ENCODE measurements at places on chromosomes 16 and 17. TPM values are rescaled to one million over a fixed set of nuclear protein-coding genes. Genes with fewer than 3 reads are reported as not detected.

FBXW10B gene
- not detected for total RNA-seq

HS3ST3B1 gene
- total RNA-seq, result 4.1 TPM

GRCh38 chr16:72201387-72201786 lies 29.4 kb upstream of the PMFBP1 start:
- peak; percentile 24 for DNase-seq
- H3K27ac ChIP-seq, result no peak overlapping the region
- no peaks in the 10 kb centered on the region for H3K27me3 ChIP-seq

DNA sequence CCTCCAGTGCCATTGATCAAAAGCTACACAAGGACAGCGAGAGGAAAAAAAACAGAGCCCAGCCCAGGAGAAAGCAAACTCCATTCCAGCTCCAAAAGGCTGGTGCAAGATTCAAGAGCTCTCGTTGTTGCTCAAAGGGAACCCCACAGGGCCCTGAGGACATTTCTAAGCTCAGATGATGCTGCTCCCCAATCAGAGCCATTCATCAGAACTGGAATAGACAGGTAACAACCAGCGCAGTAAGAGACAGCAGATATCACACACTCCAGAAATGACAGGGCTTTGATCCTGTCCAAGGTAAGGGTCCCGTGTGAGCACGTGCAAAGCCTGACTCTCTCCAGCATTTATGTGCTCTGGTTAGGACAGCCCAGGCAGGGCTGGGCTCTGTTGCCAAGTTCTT lies 20.1 kb downstream of the PMP22 start:
- H3K36me3 ChIP-seq, result no peaks in the 10 kb centered on the region
- H3K27me3 ChIP-seq, result no peaks in the 10 kb centered on the region
- H3K4me3 ChIP-seq, result no peak overlapping the region
- no peak for DNase-seq
- H3K4me1 ChIP-seq, result no peaks in the 10 kb centered on the region
- H3K27ac ChIP-seq, result no peak overlapping the region

DNA sequence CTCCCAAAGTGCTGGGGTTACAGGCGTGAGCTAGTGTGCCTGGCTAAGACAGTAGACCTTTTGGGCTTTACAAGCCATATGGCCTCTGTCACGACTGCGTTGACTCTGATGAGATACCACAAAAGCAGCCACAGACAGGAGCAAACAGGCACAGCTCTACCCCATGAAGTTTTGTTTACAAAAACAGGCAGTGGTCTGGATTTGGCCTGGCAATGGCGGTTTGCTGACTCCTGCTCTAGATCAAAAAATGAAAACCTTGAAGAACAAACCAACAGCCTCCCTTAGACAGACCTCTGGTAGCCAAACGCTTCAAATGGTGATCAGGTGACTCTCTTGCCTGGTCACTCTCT lies 20.7 kb downstream of the SLC43A2 start:
- DNase-seq, result no peak
- no peak overlapping the region for H3K4me3 ChIP-seq
- H3K27ac ChIP-seq, result no peak overlapping the region
- no peaks in the 10 kb centered on the region for H3K36me3 ChIP-seq
- no peaks in the 10 kb centered on the region for H3K4me1 ChIP-seq

DNA sequence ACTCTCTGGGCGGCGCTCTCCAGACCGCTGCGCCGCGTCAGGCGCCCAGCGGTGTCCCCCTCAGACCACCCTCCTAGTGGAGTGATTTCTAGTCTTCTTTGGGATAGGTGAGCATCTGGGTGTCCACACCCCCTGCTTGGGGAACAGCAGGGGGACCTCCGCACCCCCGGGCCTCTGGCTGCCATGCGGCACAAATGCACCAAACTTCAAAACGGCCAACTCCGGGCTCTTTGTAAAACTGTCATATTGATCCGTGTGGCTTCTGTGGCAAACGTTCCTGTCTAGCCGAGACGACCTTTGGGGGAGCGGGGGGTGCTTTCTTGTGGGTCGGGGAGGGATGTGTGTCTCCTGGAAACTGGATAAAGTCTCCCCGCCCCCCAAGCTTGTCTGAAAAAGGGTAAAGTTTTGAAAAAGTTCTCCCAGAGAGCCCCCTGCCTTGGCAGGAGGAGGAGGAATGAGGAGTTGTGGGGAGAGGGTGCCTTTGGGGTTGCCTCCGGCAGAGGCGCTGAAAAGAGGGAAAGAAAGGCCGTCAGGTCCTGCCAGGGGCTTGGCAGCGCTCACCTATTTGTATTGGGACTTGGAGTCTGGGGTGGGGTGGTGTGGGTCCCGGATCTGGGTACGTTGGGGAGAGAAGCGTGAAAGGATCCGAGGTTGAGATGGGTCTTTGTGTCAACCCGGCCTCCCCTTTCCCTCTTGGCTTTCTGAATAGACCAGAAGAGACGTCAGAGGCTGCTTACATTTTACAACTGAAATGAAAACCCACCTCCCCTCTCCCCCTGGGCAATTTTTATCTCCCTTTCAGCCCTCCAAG lies 2.2 kb upstream of the CHD3 start:
- peak; percentile 68 for DNase-seq
- H3K4me1 ChIP-seq, result peaks cover 21% of the 10 kb centered on the region
- H3K27me3 ChIP-seq, result no peaks in the 10 kb centered on the region
- H3K36me3 ChIP-seq, result peaks cover 5% of the 10 kb centered on the region
- H3K4me3 ChIP-seq, result peak overlapping the region; percentile 90

GRCh38 chr16:48113471-48113870 lies 42.3 kb downstream of the ABCC12 start:
- H3K4me3 ChIP-seq, result no peak overlapping the region
- H3K27ac ChIP-seq, result no peak overlapping the region

DNA sequence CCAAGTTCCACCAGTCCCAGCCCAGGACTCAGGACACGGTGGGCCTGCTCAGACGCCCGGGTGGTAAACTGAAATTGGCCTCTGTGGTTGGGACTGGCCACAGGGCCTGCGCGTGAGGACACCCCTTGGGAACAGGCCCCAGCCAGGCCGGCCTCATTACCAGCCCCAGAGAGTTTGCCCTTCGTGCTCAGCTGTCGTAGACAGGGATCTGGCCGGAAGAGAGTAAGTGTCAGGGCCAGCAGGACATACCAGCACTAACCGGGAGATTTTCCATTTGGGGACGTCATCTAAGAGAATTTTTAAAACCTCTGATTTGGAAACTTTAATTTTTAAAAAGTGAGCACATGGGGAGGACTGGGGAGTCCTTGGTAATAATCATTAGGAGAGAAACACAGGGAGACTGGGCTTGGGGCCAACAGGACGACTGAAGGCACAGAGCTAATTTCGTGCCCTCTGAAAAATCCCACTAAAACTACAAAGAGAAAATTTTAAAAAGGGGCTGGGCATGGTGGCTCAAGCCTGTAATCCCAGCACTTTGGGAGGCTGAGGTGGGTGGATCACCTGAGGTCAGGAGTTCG lies 2.4 kb upstream of the RBFOX3 start:
- no peaks in the 10 kb centered on the region for H3K4me1 ChIP-seq
- no peak for DNase-seq
- peaks cover 42% of the 10 kb centered on the region for H3K27me3 ChIP-seq
- no peaks in the 10 kb centered on the region for H3K36me3 ChIP-seq
- H3K4me3 ChIP-seq, result no peak overlapping the region
- H3K27ac ChIP-seq, result peak overlapping the region; percentile 30

NPIPB6 gene
- total RNA-seq, result 3.1 TPM
